ENCODE measurements at places on chromosomes 6 and 20.

DNA sequence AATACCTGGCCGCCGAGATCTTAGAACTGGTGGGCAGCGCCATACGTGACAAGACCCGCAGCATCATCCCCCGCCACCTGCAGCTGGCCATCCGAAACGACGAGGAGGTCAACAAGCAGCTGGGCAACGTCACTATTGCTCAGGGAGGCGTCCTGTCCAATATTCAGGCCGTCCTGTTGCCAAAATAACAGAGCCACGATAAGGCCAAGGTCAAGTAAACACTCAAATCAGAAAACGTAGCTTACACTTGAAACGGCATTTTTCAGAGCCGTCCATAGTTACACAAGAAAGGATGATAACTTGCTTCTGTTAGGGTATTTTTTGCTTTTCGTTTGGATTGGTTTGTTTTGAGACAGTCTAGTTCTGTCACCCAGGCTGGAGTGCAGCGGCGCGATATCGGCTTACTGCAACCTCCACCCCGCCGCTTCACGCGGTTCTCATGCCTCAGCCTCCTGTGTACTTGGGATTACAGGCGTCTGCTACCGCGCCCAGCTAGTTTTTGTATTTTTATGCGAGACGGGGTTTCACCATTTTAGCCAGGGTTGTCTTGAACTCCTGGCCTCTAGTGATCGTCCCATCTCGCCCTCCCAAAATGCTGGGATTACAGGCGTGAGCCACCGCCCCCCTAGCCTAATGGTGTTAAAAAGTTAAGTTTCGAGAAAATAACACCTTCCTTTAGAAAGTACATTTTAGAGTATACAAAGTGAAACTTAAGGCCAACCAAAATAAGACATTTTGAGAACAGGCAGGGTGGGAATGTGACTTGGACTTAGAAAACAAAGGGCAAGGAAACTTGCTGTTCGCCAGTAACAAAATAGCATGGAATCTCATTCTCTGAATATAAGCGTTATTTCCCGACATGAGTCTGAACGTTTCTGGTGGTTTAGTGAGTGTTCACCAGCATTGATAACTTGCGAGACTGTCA lies 42.8 kb upstream of the HFE start:
- DNase-seq: no peak

DNA sequence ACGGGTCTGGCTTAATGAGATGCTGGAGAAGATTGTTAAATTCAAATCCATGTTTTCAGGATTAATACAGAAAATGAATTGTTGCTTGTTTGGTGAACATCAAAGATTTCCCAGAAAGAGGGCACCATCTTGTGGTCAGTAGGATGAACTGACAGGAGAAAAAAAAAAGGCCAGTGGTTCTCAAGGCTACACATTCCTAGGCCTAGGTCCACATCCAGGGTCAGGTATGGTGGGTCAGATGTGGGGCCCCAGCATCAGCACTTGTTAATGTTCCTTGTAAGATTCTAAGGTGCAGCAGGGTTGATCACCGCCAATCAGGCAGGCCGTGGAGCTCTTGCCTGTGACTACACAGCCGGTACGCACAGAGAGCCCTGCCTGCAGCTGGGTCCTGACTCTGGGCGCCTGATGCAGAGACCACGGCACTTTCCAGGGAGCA lies 34.0 kb upstream of the FOXO3 start:
- peak; percentile 69 for DNase-seq

DNA sequence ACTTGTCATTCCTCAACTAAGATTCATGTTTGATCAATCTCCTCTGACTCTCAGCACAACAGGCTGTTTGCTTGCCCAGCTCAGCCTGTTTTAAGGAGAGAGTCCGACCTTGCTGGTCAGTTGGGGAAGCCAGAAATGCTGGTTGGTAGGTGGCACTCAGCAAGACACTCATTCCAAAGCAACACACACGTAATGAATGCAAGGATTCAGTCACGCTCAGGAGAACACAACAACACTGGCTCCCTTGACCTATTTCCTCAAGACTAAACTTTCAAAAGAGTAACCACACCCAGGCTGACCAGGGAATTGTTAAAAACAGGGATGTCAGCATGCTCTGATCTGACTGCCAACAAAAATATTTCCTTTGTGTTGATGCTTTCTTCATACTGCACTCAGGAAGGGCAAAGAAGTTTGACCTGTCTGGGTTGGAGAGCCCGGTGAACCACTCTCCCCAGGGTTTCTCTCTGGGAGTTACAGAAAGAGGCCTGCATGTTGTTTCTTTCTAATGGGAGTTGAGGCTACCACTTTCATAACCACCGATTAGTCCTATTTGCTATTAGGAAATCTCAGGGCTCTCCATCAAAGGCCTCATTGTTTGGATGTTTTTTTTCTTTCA lies 25.6 kb upstream of the PREP start:
- DNase-seq: peak; percentile 80

DNA sequence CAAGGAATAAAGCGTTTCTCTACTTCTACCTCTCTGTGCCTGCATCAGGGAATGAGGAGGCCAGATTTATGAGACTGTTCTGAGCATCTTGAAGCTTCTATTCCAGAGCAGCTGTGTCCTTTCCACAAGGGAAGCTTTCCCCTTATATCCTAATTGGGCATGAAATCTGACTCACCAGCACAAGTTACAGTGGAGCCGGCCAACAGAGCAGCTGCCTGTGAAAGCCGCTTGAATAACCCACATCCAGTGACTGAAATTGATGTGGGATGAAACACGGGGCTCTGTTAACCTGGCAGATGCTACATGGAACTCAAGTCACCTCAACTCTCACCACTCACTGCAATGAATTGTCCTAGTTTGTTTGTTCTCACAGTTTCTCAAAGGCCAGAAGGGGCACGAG lies 400.3 kb downstream of the TFAP2A start:
- DNase-seq: no peak

DNA sequence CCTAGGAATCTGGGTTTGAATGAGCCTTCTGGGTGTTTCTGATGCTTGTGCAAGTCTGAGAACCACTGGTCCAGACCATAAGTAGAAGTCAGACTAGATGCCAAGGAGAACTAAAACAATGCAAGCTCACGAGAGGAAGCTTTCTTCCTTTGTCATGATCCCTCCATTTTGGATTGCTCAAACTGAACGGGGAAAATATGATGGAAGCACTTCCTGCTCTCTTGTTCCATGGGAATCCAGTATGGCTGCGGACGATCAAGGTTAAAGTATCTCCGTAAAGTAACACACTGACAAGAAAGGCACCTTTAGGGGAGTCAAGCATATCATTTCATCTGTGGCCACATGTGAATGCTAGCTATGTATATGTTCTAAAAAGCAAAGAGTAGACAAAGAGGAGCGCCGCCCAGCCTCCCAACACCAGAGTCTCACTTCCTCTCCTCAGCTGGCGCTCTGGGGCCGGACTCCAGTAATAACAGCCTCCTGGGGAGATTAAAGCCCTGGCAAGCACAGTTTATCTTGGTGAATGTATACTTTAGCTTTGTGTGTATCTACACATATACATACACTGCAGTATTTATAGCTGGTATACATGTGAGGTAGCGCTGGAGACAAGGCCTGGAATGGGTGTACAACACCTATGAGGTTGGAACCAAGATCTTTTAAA lies 88.1 kb downstream of the FOXC1 start:
- DNase-seq: no peak

GRCh38 chr6:161544801-161545480 lies 271.1 kb upstream of the AGPAT4 start:
- DNase-seq: no peak

DNA sequence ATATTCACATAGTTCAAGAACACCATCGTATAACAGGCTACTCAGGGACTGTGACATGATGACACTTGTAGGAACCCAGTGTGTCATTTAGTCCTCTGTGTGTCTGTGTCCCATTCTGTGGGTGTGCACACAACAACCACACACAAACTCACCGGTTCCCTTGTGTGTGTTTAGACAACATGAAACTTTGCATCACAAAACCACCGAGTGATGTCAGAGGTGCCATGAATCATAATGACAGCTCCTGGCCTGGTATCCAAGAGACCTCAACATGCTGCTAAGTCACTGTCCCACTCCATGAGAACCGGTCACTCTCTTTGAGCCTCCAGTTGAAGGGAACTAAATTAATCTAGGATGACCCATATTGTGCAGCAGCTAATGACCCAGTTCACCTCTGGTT lies 421.3 kb downstream of the PREX1 start:
- DNase-seq: no peak

DNA sequence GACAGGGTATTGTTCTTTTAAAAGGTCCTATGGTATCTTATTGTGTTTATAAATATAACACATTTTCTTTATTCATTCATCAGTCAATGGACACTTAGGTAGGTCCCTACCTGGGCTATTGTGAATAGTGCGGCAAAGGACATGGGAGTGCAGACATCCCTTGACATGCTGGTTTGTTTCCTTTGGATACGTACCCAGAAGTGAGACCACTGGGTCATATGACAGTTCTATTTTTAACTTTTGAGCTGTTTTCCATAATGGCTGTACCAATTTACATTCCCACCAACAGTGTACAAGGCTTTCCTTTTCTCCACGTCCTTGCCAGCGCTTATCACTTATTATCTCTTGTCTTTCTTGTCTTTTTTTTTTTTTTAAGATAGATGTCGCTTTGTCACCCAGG lies 627.5 kb downstream of the PRKN start:
- DNase-seq: peak; percentile 33

DNA sequence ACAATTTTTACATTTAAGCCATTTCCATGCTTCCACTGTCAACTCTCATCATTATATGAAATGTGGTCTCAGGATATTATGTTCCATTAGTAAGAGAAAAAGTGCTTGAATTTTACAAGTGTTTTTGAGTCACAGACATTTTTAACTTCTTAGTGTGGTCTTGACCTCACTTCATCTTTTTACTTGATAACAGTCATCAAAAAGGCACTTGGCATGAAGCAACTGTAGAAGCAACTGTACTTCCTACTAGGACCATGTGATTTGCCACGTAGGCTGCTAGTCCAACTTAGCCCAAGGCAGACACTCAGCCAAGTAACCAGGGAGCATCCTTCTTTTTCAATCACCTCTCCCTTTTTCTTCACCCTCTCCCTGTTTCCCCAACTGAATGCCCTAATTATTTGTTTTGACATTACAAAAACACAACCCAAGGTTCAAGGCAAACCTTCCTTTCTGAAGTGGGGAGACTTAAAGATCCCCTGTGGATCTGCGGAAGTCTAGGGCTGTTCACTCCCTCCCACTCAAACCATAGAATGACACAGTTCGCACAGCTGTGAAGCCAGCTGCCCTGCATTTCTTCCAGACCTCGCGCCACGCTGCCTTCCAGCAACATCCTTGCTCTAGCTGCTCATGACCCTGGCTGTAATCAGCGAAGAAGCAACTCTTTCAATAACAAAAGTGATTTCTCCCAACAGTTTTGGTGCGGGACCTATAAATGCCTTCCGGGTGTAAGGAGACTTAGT lies 45.0 kb downstream of the PHACTR1 start:
- DNase-seq: peak; percentile 24

- peak; percentile 49 for DNase-seq
Observed at GRCh38 chr6:70423189-70424134, 10.2 kb downstream of the FAM135A start.

DNA sequence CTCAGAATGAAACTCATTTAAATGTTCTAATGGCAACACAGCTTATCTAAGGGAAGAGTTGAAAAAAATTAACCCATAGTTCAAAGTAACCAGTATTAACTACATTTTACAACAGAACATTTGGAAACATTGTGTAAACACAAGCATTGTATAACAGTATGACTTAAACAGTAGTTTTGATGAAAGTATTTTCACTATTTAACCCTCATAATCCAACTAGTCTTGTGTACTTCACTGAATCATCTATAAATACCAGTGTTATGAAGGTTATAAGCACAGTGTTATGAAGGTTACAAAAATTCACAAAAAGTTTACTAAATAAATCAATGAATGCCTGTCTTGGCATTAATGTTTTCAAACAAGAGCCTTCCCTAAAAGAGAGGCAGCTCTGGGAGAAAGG lies 66.5 kb downstream of the REV3L start:
- no peak for DNase-seq

DNA sequence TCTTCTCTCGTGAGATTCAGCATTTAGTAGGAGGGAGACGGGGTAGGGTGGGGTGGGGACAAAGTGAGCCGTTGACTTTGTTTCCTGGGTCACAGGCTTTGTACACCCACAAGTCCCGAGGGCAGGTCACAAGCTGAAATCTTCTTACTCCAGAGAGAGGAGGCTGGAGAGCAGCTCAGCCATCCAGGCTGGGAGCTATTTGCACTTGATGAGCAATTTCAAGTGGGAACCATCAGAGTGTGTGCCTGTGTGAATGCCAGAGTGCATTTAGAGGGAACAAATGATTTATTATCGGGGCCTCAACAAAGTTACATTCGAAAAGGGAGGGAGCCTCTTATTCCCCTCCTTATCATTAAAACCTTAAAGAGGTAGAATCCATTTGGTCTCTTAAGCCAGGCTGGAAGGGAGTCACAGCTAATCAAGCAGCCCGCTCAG lies 155.7 kb upstream of the JARID2 start:
- no peak for DNase-seq

- DNase-seq: no peak
Observed at GRCh38 chr20:33687993-33688937, 2.1 kb upstream of the E2F1 start.

DNA sequence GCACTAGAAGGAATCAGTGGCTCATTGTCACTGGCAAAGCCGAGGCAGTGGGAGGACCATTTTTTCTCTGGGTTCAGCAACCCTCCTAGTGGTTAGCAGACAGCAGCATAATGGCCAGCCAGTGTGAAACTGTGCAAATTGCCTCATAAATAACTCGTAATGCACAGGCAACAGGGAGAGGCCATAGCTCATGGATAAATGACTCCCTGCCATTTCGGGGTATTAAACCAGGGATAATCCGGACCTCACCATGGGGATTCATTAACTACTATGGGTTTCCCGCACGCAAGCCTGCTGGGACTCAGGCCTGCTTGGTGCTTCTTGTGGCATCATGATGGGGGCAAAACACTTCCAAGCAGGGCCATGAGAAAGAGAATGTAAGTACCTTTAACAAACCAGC lies 158.2 kb upstream of the CHD6 start:
- no peak for DNase-seq

DNA sequence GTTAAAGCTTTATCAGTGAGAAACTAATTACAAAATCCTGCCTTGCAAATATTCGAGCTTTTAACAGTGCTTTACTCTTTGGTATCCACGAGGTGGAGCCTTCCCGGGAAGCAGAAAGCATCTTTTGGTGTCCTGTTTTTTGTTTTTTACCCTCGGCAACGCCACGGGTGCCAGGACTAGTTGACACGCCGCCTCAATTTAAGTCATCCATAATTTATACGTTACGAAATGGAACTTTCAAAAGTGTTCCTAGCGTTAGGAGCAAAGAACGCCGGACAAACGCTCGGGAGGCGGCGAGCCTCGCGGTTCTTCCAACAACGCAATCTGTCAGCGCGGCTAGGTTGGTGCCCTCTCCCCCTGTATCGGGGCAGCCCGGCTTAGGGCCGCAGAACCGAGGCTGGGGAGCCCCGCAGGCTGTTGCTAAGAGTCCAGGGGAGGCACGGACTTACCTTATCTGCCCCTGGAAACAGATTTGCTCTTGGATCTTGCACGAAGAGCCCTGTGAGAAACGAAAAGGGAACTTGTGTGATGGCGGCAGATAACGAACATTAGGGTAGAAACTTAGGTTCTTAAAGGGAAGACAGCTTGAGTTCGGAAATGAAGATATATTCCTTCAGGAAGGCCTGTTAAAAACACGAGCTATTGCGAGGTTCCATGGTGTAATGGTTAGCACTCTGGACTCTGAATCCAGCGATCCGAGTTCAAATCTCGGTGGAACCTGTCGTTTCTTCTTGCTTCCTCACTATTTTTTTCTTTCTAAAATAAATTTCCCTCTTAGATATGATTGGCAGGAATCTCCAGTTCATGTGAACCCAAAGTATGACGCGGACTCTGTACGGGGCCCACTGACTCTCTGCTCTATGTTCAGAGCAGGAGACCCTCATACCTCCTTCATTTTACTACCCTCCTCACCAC lies 46.2 kb upstream of the ZNF184 start:
- DNase-seq: peak; percentile 93

- DNase-seq: peak; percentile 98
Observed at GRCh38 chr20:50980071-50980681, 21.6 kb downstream of the MOCS3 start.

Data from fibroblast of pulmonary artery (primary cell).